GF-D8 (cell line): ENCODE measurements at places on chromosomes 12 and 14.

DNA sequence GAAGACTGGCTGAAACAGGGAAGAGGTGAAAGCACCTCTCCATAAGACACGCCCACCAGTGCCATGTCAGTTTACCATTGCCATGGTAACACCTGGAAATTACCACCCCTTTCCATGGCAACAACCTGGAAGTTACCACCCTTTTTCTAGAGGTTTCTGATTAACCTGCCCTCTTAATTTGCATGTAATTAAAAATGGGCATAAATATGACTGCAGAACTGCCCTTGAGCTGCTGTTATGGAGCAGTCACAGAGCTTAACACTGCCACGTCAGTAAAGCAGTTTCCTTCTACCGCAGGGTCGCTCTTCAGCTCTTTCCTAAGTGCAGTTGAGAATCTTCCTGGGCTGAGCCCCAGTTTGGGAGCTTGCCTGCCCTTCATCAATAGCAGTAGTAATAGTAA is 55.2 kb downstream of the RASSF3 start:
- no peak for DNase-seq

GRCh38 chr14:23469906-23470403 is 452 bp downstream of the NGDN start:
- no peak for DNase-seq

DNA sequence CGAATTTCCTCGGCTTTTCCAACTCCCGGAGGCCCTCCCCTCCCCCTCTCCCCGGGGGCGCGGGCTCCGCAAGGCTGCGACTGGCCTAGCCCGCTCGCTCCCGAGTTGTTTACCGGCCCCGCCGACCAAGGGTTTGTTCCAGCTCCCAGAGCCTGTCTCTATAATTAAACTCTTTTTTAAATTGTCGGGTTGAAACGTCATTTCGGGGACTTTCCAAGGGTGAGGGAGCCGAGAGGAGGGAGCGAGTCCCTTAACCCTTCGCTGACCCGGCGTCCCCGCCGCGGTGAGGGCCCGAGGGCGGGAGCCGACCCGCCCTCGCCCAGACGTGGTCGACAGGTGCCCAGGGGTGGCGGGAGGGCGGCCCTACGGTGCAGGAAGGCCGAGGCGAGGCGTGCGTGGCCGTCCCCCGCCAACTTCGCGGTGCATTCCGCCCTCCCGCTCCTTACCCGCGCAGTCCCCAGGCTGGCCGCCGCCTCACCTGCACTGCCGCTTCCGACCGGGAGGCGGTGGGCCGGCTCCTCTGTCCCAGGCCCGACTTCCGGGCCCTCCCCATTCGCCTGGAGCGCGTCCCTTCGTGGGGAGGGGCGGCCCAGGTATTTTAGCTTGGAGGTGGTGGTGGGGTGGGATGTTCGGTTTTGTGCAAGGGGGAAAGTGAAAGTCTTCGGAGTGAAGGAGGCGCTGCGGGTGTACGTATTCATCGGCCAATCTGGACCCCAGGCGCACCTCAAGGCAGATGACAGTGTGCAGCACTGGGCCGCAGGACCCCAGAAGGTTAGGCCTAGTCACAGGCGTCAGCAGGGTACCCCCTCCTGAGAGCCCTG is 2.9 kb upstream of the ZFP36L1 start:
- DNase-seq: peak; percentile 8

GRCh38 chr12:113232840-113233585 is 11.7 kb downstream of the TPCN1 start:
- no peak for DNase-seq

DNA sequence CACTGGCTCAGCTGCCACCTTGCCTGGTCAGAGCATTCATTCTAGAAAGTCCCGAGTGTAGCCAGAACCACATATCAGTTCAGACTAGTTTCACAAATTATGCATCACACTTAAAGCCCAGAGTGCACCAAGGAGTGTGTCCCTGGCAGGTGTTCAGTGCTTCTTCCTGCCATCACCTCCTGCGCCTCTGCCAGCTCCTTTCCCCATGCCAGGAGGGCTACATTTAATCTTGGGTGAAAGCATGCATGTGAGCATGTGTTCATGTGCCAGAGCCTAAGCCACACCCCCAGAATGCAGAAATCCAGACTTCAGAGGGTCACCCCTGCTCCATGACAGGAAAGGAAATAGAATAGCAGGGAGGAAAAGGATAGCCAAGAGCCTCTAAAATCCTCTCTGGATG is 381.6 kb downstream of the DPF3 start:
- DNase-seq: no peak

- DNase-seq: no peak
Observed at GRCh38 chr12:64730588-64730969, 28.6 kb downstream of the GNS start.

- no peak for DNase-seq
Observed at GRCh38 chr12:117098361-117099217, 627 bp downstream of the TESC start.

DNA sequence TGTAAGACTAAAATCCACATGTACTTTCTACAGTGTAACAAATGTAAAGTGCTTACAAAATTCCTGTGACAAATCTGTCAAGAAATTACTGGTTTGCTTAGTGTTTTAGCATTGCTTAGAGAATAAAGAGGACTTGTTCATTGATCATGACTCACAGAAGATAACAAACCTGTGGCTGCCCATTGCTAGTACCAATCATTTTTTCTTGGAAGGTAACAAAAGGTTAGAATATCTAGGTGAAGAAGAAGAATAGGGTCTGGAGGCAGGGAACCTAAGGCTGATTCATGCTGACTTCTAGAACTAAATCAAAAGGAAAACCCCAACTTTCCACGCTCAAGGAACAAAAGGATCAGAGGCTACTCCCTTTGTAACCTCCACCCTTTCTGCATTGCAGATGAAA is 232.7 kb upstream of the ABCD2 start:
- DNase-seq: no peak

DNA sequence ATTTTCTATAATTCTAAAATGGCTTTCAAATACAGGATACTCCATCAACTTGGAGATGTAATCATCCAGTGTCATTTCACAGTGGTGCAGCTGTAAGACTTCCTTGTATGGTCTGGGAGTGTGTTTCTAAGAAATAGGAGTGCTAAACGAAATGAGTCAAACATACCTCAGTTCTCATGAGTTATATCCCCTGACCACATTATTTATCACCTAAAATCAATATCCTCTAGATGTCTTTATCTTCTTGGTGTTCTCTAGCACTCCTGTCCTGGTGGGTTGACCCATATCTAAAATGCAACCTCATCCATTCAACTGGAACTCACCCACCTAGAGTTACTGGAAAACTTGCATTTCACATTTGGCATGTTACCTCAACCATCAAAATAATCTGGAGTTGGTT is 33.2 kb downstream of the TMEM30B start:
- no peak for DNase-seq

- DNase-seq: peak; percentile 13
Observed at GRCh38 chr14:54691525-54692283, 124.8 kb downstream of the SAMD4A start.

DNA sequence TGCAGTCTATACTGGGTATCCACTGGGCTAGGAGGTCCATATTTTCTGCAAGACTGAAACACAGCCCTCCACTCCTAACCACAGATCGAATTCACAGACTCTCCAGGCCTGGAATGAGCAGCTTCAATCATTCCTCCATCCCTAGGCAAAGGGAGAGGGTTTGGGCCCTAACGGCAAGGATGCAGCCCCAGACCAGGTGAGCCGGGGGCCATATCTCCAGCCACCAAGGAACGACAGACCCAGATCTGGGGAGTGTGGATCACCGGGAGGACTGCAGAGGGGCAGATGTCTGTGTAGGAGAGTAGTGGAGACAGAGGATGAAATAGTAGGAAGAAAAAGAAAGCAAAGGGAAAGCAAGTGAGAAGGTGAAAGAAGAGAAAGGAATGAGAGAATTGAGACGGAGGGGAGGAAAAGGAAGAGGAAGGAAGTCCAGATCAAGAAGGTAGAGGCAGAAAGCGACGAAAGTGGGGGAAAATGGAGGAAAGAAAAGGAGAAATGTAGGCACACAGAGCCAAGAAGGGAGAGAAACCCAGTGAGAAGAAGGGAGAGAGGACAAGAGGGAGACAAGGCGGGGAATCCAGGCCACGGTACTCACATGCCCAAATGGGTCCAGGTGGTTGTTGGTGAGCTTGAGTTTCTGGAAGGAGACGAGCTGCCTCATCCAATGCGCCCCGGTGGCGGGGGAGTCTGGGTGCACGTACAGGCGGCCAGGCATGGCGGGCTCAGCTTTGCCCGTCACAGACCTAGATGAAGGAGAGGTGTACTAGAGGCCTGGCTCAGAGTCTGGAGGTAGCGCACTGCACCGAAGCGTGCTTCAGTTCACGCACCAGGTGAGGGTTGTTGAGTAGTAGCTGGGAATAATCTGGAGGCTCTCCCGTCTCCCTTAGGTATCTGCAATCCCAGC is 7.7 kb downstream of the TBX5 start:
- no peak for DNase-seq

- no peak for DNase-seq
Observed at GRCh38 chr14:91872517-91873470, 5.5 kb upstream of the TC2N start.

DNA sequence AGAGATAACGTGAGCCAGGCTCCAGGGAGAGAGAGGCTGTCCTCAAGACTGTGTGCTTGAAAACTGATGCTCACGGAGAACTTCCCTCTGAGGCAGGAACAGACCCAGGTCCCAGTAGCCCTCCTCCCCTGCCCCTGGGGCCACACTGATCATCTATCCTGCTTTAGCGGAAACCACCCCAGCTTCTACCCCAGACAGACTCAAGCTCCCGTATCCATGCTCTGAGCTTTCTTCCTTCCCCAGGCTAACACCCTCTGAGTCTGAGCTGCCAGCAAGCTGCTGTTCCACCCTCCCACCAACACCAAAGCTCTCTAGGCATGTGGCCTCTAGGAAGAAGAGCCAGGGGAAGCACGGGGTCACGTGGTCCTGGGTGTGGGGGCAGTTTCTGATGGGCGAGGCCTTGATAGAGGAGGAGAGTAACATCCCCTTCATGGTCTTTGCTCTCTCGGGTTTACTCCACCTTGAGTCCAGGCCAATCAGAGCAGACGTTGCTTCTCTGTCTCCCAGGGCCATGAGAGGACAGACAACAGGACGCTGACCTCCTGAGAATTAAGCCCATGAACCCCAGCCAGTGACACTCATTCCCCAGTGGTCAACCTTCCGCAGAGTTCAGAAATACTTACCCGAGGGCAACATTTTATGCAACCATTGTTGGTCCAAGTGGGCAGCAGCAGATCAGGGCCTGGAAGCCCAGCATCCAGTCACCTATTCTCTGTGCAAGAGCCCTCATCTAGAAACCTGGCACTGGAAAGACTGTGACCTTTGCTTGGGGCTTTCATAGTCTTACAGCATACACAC is 1.4 kb downstream of the PCK2 start:
- peak; percentile 11 for DNase-seq

GRCh38 chr12:65825507-65826352 is 1.4 kb downstream of the HMGA2 start:
- DNase-seq: no peak

GRCh38 chr14:89420502-89420901 is 3.5 kb upstream of the FOXN3 start:
- no peak for DNase-seq

GRCh38 chr12:107322063-107322462 is 228.7 kb upstream of the CRY1 start:
- no peak for DNase-seq

DNA sequence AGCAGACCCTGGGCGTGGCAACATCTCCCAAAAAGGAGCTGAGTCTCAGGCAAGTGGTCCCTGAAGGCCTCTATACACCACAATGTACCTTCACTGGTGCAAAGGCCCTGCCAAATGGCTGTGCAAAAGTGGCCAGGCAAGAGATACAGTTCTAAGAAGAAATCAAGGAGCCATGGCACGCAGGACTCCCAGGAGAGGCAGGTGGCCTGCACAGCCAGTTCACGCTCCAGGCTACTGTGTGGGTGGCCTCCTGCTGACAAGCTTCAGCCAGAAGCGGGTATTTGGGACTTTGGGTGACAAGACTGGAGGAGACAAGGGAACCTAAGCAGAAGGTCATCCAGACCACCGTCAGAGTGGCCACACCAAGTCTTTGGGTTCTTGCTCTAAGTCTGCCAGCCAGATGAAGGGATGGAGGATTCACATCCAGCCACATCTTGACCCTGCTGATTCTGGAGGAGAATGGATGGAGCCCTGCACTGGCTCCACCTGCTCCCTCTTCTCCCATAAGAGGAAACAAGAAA is 20.5 kb upstream of the ZFP36L1 start:
- no peak for DNase-seq

DNA sequence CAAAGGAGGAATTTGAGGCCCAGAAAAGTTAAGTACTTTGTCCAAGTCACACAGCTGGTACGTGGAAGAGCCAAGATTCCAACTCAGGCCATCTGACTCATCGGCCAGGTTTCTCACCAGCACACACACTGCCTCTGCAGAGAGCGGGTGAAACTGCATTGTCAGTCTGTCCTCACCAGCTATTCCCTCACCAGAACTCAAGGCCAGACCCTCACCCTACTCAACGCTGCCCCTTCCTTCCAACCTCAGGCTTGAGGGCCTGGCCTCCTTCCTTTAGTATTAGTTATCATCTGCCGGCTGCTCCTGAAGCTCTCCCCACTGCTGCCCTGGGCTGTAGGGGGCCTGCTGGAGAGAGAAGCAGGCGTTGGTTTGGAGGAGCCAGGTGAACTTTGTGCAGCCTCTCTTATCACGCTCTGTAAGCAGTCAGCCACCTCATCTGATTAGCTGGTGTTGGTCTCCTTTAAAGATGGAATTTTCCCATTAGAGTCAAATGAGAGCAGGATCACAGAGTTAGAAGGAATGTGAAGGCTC is 16.6 kb upstream of the PLEK2 start:
- DNase-seq: no peak

GRCh38 chr12:91852634-91853033 is 293.0 kb downstream of the BTG1 start:
- DNase-seq: no peak

- DNase-seq: peak; percentile 47
Observed at GRCh38 chr14:89351516-89352404, 65.3 kb downstream of the FOXN3 start.

DNA sequence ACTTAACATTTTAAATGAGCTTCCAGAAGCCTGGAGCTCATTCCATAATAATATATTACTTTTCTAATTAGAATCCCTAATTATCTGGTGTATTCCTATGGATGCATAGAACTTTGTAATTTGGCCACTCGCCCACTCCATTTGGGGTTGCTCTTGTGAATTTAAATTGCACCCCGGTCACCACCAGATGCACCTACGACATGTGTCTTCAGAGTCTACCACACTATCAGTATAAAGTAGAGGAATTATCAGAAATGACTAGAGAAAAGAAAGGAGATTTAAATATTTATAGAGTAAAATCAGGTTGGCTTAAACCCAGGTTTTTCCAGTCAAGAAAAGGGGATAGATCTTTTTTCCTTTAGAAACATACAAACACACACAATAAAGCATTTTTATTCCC is 145.8 kb upstream of the DCN start:
- DNase-seq: no peak

GRCh38 chr12:3947781-3948180 is 74.6 kb upstream of the PARP11 start:
- no peak for DNase-seq
